Fibroblast of skin of scalp (primary cell): ENCODE measurements at places on chromosomes 1 and 21.

DNA sequence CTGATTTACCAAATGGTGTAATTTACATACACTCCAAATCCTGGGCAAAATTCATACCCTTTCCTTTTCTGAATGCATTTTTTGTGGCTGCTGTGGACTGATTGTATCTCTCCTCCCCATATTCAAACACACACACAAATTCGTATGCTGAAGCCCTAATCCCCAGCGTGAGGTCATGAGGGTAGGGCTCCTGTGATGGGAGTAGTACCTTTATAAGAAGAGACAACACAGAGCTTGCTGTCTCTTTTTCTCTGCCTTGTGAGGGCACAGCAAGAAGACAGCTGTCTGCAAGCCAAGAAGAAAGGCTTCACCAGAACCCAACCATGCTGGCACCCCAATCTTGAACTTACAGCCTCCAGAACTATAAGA, 24.4 kb downstream of the DUSP10 start:
- no peak for DNase-seq

- no peak for DNase-seq
Observed at GRCh38 chr1:24927473-24927872, 2.6 kb downstream of the RUNX3 start.

- peak; percentile 68 for DNase-seq
Observed at GRCh38 chr21:35072960-35073359, 23.9 kb upstream of the RUNX1 start.

- peak; percentile 64 for DNase-seq
Observed at GRCh38 chr1:245166471-245166885, 11.7 kb downstream of the KIF26B start.

GRCh38 chr1:234962340-234962989, 166.2 kb downstream of the TOMM20 start:
- DNase-seq, result peak; percentile 99

GRCh38 chr1:170133766-170134495, 11.8 kb upstream of the NTMT2 start:
- DNase-seq, result no peak
